NCI-H774 (cell line): ENCODE measurements at places on chromosomes 16 and 17.

DNA sequence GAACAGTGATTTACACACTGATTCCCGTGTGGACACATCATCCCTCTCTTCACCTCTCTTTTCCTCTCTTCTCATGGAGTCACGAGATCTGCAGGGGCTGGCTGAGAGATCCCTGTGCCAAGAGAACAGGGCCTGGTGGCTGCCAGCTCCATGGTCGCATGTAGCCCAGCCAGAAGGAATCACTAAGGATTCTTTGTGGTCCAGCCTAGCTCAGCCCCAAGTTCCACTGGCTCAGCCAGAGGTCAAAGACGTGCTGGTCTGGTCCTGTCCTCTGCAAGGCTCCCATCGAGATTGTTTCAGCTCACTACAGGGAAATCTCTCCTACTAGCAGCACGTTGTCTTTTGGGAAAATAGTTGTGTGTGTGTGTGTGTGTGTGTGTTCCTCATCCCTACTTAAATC is 66.4 kb downstream of the NDEL1 start:
- no peak for DNase-seq

DNA sequence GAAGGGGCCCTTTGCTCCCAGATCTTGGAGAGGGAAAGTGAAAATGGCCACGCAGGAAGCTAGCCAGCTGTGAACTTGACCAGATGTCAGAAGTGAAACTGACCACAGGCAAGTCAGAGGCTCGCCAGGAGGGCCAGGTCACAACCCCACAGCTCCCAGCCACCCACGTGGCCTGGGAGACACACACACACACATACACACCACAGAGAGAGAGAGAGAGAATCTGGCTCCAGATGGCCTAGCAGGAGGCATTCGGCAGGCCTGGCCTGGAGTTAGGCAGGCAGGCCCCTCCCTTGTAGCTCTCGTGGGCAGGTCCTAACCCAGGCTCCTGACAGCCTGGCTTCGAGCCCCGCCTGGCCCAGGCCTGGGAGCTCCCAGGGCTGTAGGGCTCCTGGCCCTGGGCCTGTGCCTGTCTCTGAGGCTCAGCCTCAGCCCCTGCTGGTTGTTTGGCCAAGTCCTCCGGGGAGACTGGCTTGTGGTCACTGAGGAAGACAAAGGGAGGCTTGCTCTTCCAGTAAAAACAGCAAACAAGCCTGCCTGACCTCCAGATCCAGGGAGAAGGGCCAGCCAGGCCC is 20.2 kb downstream of the NGFR start:
- no peak for DNase-seq

- no peak for DNase-seq
Observed at GRCh38 chr16:57367116-57367752, 5.1 kb upstream of the CX3CL1 start.

DNA sequence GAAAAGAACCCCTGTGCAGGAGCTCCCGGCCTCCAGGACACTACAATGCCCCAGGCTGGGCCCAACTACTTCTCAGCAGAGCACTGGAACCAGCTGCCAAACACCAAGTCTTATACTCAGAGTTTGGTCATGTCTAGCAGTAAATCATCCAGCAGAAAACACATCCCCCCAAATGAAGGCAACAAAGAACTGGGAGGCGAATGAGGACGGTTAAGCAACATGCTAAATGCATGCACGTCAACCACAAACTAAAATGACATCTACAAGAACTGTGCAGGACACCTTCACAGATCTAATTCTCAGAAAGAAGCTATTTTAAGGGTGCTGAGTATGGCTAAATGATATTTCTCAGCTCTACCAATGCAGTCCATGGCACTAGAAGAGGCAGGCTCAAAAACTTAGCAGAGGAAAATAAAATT is 7.6 kb upstream of the IRX5 start:
- no peak for DNase-seq

GRCh38 chr17:34151102-34151501 is 104.0 kb upstream of the CCL2 start:
- DNase-seq = no peak

DNA sequence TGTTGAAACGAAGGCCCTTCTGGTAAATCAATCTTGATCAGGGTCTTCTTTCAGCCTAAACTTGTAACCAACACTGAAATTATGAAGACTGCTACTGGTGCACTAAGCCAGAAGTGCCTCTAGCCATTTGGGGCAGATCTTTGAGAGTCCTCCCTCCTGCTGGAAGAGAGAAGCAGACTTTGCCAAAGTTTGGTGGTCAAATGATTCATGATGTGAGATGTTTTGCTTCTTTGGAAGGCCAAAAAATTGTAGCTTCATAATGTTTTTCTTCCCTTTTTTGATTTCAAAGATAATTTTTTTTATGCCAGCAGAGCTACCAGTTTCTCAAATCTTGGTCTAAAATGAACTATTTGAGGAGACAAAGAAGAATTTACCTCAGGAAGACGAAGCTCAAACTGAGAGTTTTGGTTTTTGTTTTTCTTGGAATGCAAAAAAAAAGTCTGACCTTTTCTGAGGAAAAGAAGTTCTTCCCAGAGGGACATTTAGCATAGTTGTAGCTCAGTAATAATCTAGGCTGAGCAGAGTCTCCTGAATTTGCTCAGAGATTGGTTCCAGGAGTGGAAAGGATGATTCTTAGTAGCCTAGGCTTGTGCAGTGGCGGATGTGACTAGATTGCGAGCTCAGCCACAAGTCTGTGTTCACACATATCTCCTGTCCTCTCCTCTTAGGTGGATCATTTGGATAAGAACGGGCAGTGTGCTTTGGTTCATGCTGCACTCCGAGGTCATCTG is 50.9 kb downstream of the CYB561 start:
- no peak for DNase-seq

DNA sequence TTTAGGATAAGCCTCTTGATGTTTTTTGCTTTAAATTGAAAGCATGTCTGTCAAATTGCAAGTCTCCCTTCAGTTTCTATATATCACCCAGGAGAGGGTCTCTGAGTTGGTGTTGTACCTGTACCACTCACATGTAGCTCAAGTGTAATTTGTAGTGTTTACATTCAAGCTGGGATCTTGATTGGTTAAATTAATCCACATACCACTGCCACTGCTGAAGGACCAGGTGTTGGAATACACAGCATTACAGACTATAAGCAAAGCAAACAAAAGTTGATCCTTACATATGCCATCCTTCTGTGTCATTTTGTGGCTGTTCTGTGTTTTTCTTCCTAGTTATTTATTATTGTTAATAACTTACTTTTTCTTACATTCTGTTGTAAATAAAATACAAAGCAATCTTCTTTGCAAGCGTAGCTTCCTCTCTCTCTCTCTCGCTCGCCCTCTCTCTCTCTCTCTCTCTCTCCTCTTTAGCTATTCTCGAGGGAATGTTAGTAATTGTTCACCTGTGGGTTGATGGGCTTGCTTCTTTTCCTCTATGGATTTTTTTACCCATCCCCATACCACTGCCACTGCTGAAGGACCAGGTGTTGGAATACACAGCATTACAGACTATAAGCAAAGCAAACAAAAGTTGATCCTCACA is 20.8 kb upstream of the NOL11 start:
- peak; percentile 22 for DNase-seq

DNA sequence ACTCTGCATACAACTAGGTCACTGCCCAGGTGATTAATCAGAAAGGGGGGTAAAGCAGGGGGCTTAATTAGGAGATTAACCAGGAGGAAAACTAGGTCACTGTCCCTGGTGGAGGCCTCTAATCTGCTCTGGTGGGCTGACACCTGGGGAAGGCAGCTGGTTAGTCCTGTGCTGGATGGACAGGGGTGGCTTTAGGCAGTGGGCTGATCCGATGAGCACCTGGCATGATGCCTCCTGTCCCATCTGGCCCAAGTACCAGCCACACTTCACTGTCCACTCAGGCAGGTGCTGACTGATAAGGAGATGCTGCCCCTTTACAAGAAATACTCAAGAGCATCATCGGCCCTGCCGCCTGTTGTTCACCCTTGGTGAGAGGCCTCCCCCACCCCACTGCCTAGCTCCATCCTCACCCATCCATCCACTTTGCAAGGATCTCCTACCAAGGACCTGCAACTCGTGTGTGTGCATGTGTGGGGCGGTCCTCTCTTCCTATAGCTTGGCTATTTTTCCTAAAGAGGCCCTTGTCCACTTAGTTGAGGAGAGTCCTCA is 13.8 kb upstream of the RCVRN start:
- DNase-seq = no peak
